ENCODE measurements at places on chromosomes 6 and 20. TPM values are rescaled to one million over a fixed set of nuclear protein-coding genes. Genes with fewer than 3 reads are reported as not detected.

DNA sequence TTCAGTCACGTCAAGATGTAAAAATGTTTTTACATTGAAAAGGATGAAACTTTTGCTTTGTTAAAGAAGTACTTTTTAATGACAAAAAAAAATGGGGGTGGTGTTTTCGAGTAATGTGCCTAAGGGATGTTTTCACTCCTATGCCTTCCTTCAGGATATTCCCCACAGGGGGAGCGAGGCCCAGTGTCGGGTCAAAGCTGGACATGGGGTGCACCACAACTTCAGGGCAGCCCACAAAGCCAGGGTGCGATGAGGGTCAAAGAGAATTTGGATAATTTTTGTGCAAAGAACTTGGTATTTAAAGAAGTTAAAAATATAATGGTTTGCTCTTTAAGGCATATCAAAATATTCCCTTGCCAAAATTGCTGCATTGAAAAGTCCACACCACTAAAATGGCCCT lies 247.8 kb downstream of the KCNQ5 start:
- DNase-seq = no peak
- H3K27me3 ChIP-seq = no peaks in the 10 kb centered on the region
- no peak overlapping the region for H3K27ac ChIP-seq
- H3K4me3 ChIP-seq = no peak overlapping the region
- H3K4me1 ChIP-seq = no peaks in the 10 kb centered on the region
- H3K36me3 ChIP-seq = no peaks in the 10 kb centered on the region

- H3K4me3 ChIP-seq = no peak overlapping the region
- H3K4me1 ChIP-seq = no peaks in the 10 kb centered on the region
- no peaks in the 10 kb centered on the region for H3K27me3 ChIP-seq
Observed at GRCh38 chr20:20303320-20303719, 64.6 kb upstream of the INSM1 start.

GRCh38 chr6:155158030-155158843 lies 105.6 kb upstream of the CLDN20 start:
- no peak for DNase-seq
- no peaks in the 10 kb centered on the region for H3K27me3 ChIP-seq
- H3K4me1 ChIP-seq = peaks cover 12% of the 10 kb centered on the region
- H3K4me3 ChIP-seq = no peak overlapping the region

- no peaks in the 10 kb centered on the region for H3K27me3 ChIP-seq
- H3K36me3 ChIP-seq = peaks cover 4% of the 10 kb centered on the region
- no peak for DNase-seq
- peak overlapping the region; percentile 72 for H3K4me3 ChIP-seq
Observed at GRCh38 chr20:44961011-44961869, 1.0 kb upstream of the TOMM34 start.

DNA sequence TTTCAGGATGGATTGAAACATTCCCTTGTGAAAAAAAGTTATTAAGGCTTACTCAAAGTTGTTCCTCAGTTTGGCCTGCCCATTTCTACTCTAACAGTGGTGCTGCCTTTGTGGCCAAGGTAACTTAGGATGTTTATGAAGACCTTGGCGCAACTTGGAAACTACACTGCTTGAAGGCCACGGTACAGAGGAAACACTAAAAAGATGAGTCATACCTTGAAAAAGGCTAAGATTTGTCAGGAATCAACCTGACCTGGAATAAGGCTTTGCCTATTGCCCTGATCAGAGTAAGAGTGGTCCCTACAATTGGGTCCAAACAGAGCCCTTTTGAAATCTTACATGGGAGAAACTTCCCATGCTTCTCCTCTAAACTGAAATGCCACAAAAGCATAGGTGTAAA lies 119.9 kb upstream of the MOCS1 start:
- H3K36me3 ChIP-seq = no peaks in the 10 kb centered on the region
- no peak overlapping the region for H3K4me3 ChIP-seq
- H3K27ac ChIP-seq = no peak overlapping the region
- H3K4me1 ChIP-seq = no peaks in the 10 kb centered on the region
- H3K27me3 ChIP-seq = no peaks in the 10 kb centered on the region

GRCh38 chr6:69265090-69265489 lies 531.7 kb downstream of the LMBRD1 start:
- no peaks in the 10 kb centered on the region for H3K27me3 ChIP-seq
- no peaks in the 10 kb centered on the region for H3K36me3 ChIP-seq
- H3K27ac ChIP-seq = no peak overlapping the region
- no peak overlapping the region for H3K4me3 ChIP-seq
- DNase-seq = no peak

DNA sequence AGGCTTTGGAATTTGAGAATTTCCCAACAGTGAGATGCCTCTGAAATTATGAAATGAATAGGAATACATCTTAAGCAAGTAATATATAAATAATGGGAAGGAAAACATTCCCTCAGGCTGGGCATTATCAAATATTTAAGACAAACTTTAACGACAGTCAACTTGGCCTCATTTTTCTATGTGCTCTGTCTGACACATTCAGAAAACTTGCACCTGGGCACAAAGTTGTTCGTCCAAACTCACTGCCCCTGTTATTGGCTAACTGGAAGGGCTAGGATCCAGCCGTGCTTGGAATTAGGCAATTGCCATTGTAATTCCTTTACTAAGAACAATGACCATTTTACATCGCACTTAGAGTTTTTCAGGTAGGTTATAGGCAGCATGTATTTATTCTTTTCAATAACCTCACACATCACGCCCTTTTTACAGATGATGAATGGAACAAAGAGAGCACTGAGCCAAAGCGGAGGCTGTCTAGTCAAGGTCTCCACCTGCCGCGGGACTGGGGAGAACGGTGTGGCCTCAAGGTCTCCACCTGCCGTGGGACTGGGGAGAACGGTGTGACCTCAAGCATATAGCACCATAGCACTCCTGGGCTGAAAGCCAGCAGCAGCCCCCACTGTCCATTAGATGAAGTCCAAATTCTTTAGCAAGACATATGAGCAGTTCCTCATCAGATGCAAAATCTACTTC lies 40.7 kb upstream of the FOXQ1 start:
- H3K36me3 ChIP-seq = no peaks in the 10 kb centered on the region
- H3K4me1 ChIP-seq = no peaks in the 10 kb centered on the region
- DNase-seq = no peak
- no peak overlapping the region for H3K27ac ChIP-seq
- H3K27me3 ChIP-seq = peaks cover 1% of the 10 kb centered on the region

DNA sequence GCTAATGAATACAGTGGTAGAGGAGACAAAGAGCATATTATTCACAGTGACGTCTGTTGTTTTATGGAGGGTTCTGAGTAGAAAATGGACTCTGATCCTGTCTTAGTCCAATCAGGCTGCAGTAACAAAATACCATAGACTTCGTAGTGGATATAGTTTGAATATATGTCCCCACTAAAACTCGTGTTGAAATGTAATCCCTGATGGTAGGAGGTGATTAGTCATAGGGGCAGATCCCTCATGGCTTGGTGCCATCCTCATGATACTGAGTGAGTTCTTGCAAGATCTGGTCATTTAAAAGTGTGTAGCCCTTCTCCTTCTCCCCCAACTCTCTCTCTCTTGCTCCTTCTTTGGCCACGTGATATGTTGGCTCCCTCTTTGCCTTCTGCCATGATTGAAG lies 82.5 kb downstream of the CD83 start:
- H3K27me3 ChIP-seq = no peaks in the 10 kb centered on the region
- H3K4me1 ChIP-seq = no peaks in the 10 kb centered on the region
- H3K4me3 ChIP-seq = no peak overlapping the region
- H3K27ac ChIP-seq = no peak overlapping the region
- DNase-seq = no peak
- H3K36me3 ChIP-seq = no peaks in the 10 kb centered on the region

Gene OR2J1
- total RNA-seq = not detected

Gene HLA-DMA
- 14.0 TPM for total RNA-seq

DNA sequence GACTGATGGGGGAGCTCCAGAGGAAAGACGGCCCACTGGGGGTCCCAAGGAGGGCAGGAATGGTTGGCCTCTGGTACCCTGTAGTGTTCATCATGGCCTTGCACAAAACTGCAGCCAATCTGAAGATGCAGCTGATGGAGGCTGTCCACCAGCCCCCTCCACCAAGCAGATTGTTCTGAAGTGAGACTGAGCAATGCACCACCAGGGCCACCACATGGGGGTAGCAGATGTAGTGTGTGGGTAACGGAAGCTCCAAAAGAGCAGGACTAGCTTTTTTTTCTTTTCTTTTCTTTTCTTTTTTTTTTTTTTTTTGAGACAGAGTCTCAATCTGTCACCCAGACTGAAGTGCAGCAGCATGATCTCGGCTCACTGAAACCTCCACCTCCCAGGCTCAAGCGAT lies 181.0 kb upstream of the MYLIP start:
- no peaks in the 10 kb centered on the region for H3K4me1 ChIP-seq
- H3K27me3 ChIP-seq = no peaks in the 10 kb centered on the region
- no peak overlapping the region for H3K4me3 ChIP-seq
- DNase-seq = no peak
- no peak overlapping the region for H3K27ac ChIP-seq

- no peak overlapping the region for H3K4me3 ChIP-seq
- H3K27ac ChIP-seq = no peak overlapping the region
- H3K4me1 ChIP-seq = no peaks in the 10 kb centered on the region
Observed at GRCh38 chr20:38109591-38110524, 55.2 kb downstream of the TGM2 start.

DNA sequence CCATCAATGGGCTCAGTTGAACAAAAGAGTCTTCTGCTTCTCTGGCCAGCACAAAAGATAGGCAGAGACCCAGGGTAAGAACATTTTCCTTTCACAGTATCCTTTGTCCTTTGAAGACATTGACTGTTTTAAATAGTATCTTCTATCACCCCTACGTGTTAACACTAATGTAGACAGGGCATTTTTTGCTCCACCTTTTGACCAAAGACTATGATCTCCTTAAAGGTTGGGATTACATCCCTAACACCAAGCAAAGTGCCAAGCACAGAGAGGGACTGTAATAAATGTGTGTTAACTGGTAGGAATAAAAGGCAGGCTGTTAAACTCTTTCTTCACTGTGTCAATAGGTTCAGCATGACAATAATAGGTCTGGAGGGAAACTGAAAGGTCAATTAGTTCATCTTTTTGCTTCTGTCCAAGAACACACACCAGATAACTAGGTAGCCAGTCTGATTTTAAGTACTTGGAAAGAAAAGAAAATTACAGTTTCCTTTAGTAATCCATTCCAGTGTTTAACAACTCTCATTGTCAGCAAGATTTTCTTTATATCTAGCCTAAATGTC lies 63.6 kb upstream of the NOX3 start:
- H3K36me3 ChIP-seq = no peaks in the 10 kb centered on the region
- H3K4me3 ChIP-seq = no peak overlapping the region
- H3K4me1 ChIP-seq = no peaks in the 10 kb centered on the region
- H3K27ac ChIP-seq = no peak overlapping the region
- no peaks in the 10 kb centered on the region for H3K27me3 ChIP-seq

Gene VNN1
- not detected for total RNA-seq

DNA sequence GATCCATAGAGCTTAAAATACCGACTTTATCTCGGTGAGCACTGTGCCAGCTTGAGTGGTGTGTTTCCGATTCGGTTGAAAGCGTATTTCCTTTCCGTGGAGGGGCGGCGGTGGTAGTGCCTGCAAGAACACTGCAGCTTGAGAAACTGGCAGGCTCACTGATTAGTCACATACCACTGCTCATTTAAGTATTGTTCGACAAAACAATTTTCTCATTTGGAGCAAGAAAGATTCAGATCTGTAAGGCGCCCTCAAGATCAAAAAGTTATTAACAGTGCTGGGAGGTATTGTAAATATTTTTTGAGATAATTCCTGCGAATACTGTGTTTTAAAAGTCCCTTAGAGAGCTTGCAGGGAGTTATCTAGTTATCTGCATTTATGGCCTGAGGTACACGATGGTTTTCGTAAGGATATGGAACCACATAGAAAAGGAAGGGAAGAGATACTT lies 1.3 kb downstream of the MAPK14 start:
- peak overlapping the region; percentile 90 for H3K27ac ChIP-seq
- H3K27me3 ChIP-seq = no peaks in the 10 kb centered on the region
- H3K4me3 ChIP-seq = peak overlapping the region; percentile 92
- no peaks in the 10 kb centered on the region for H3K36me3 ChIP-seq

DNA sequence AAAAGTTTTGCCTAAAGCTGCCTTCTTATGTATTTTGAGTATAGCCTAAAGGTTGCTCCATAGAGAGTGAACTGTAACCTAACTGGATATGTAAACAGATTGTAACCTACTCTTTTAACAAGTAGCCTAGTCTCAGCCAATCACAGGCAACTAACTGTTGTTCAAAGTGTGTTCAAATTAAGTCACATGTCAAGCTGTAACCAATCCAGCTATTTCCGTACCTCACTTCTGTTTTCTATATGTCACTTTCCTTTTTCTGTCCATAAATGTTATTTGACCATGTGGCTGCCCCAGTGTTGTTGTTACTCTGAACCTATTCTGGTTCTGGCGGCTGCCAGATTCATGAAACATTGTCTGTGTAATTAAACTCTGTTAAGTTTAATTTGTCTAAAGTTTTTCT lies 47.4 kb upstream of the RNGTT start:
- no peak for DNase-seq
- no peaks in the 10 kb centered on the region for H3K36me3 ChIP-seq
- H3K27ac ChIP-seq = no peak overlapping the region
- no peaks in the 10 kb centered on the region for H3K4me1 ChIP-seq

GRCh38 chr6:161127071-161127740 lies 135.6 kb downstream of the MAP3K4 start:
- no peaks in the 10 kb centered on the region for H3K27me3 ChIP-seq
- no peak overlapping the region for H3K27ac ChIP-seq
- no peaks in the 10 kb centered on the region for H3K36me3 ChIP-seq
- no peaks in the 10 kb centered on the region for H3K4me1 ChIP-seq
- no peak for DNase-seq
- no peak overlapping the region for H3K4me3 ChIP-seq

Gene BMP5
- total RNA-seq = not detected

Gene CYP24A1
- 0.58 TPM for total RNA-seq

Gene TAP2
- 228 TPM for total RNA-seq

Gene SLC13A3
- 0.11 TPM for total RNA-seq

DNA sequence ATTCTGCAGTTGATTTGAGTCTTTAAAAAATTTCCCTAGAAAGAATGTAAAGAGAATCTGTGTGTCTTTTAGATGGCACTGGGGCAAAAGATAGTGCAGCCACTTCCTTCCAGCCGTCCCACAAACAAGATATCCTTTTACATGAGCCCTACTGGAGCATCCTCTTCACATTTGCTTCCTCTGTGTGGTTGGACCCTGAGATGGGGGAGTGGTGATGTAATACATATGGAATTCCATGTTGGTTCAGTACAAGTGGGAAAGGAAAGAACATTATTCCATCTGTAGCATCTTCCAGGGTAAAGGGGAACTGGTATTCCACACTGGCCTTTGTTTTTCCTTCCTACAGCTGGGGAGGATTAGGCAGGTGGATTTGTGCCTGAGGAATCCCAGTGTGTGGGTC lies 78.9 kb upstream of the ISM1 start:
- no peaks in the 10 kb centered on the region for H3K36me3 ChIP-seq
- no peak overlapping the region for H3K4me3 ChIP-seq
- no peaks in the 10 kb centered on the region for H3K27me3 ChIP-seq
- no peak for DNase-seq
- H3K4me1 ChIP-seq = no peaks in the 10 kb centered on the region

Gene COL9A3
- total RNA-seq = not detected

Gene LY6G6C
- total RNA-seq = not detected

Gene TFAP2B
- total RNA-seq = not detected

Gene NQO2
- total RNA-seq = 18.5 TPM
